Hypothalamus (tissue), 51 donors: ENCODE measurements at places on chromosomes 5 and 9.

- DNase-seq, result no peak
Measured at GRCh38 chr5:171893290-171893886, 107.8 kb downstream of the SMIM23 start.

DNA sequence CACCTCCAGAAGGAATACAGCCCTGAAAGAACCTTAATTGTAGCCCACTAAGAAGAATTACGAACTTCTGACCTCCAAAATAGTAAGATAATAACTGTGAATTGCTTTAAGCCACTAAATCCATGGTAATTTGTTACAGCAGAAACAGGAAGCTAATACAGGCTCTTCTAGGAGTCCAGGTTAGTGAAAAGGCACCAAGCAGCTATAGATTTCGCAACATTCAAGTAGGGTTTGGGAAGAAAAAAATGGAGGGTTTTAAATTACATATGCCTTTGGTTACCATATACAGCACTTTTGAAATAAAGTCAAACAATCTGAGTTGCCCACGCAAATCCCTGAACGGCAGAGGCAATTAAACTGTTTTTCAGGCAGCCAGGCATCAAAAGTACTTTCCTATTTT, 1.7 kb upstream of the ACTL7A start:
- DNase-seq, result no peak

DNA sequence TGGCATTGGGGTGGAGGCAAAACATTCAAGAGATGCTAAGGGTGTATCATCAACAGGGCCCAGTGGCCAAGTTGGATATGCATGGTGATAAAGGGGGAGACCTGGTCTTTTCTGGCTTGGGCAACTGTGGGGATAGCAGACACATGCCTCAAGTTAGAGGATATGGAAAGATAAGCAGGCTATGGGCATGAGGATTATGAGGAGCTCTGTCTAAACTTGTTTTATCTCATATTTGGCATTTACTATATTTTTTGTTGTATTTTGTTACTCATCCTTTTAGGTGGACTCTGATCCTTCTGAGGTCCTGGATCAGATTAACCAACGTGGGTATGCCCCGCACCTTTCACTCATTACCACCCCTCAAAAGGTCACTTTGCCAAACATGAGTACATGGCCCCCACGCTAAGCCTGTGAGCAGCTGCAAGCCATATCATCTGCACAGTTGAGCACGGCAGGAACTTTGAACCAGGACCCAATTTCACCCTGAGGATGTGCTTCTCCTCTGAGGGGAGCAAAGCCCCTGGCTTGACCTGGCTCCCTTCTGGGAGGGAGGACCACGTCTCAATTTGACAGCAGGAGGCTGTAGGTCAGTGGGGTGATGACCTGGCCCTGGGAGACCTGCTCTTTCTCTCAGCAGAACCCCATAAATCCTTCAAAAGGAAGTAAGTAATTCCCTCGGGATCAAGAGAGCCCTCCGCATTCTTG, 71.1 kb upstream of the CD180 start:
- DNase-seq, result no peak

- no peak for DNase-seq
Measured at GRCh38 chr5:55836191-55836590, 15.0 kb upstream of the IL31RA start.

- DNase-seq, result no peak
Measured at GRCh38 chr9:126002476-126003350, 255.5 kb downstream of the PBX3 start.

GRCh38 chr5:73482383-73483136, 15.7 kb upstream of the BTF3 start:
- DNase-seq, result no peak

DNA sequence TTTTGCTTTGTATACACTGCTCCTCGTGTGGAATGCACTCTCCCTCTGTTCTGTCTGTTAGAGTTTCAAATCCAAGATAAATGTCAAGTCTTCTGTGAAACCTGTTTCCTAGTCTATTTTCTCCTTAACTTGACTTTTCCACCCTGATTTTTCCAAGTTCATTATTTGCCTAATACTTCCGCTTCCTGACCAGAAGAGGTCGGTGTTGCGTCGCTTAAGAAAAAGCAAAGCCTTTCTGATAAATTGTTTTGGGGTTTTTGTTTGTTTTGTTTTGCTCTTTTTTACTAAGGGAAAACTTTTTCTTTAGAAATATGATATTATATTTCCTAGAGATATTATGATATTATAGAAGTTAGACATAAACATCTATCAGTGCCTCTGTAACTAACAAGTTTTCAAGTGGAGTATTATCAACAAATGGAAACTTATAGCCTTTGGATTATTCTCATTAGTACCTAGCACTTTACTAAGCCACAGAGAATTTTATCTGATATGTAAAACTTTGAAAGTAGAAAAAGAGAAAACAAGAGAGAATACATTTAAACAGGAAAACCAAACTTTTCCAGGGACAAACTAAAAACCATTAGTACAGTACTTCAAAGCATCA, 55.8 kb downstream of the PHAX start:
- DNase-seq, result no peak

DNA sequence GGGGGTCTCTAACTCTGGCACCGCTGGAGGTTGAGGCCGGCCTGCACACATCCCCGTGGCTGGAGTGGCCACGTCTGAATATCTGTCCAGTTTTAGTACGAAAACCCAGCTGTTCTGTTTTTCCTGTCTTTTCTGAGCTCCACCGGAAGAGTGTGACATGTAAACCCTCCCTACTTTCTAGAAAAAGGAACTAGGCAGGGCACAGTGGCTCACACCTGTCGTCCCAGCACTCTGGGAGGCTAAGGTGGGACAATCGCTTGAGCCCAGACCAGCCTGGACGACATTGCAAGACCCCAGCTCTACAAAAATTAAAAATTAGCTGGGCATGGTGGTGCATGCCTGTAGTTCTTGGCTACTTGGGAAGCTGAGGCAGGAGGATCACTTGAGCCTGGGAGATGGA, 8.2 kb upstream of the PHYKPL start:
- DNase-seq, result no peak

DNA sequence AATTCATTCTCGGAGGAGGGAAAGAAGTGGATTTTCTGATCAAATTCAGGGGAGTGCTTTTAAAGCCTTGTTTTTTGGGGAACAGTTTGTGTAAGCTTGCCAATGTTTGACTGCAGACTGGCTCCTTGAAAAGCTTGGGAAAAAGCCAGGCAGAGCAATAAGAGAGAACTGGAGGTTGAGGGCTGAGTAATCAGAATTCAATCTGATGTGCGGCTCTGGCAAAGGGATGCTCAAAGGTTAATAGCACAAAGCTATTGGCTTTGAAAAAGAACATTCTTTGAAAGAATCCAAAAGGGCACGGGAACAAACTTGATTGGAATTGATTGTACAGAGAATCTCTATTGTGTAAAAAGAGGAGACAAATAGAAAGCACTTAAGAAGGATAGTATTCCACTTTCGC, 279.3 kb downstream of the YTHDC2 start:
- no peak for DNase-seq

DNA sequence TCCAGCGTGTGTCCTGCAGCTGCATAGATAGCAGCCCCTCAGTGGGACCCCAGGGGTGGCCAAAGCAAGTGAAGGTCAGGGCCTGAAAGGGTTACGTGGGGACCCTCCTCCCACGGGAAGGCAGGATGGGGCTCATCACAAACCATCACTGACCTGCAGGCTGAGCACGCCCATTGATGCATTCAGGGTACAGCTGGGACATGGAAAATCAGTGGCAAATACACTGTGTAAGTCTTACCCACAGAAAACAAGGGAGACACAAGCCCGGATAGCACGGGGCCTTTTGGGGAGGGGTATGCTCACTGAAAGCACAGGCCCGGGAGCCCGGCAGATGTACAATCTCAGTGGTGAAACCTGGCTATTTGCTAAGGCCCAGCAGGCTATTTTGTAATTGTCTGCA, 49.1 kb downstream of the SEMA4D start:
- peak; percentile 54 for DNase-seq

DNA sequence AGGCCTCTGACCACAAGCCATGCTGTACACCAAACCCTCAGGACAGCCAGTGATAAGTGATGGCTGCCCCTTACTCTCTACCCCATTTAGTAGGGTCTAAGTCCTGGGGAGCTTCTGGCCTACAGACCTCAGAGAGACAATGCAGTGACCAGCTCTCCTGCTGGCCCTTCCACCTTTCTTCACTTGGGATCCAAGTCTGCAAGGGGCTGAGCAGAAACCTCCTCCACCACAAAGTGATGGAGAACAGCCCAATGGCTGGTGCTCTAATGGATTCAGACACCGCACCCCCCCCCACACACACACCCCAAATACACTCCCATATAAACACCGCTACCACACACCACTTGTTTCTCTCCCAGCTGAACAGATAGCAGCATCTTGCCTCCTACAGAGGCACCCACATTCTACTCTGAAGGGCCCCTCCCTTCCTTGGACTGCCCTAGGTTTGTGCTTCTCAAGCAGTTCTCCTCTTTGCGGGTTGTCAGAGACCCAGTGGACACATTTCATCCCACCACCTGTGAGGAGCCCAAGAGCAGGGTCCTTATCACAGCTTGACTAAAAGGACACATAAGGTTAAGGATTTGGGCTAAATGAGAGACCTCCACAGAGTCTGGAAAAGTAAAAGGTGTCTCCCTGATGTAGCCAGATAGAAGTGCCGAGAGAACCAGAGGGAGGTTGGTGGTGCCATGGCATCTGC, 1.3 kb upstream of the PDLIM4 start:
- DNase-seq, result no peak
